ENCODE measurements at places on chromosomes 2 and 18.

GRCh38 chr2:229202646-229203045 is 68.4 kb downstream of the PID1 start:
- no peak for DNase-seq

DNA sequence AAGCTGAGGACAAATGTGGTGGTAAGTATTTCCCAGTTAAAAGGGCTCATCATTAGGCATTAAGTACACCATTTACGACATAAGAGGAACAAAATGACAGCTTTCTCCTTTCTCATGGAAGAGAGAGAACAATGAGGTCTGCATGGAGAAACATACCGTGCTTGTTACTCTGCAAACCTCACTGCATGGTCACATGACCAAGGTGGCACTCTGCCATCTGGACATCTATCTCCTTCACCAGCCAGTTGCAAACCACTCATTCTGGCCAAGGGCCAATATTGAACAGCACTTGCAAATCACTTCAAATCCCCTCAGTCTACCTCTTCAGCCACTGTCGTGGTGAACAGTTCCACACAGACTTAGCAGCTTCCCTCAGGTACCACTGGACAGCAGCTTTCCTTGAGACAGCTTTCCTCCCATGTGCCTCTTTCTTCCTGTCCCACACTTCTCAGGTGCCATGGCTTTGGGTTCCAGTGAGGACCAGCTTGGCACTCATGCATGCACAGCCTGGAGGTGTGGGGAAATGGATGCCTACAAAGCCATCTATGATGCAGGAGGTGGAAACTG is 29.5 kb upstream of the DPP4 start:
- no peak for DNase-seq

- DNase-seq, result no peak
These were observed 55.6 kb downstream of the BIN1 start for GRCh38 chr2:127051116-127052056.

DNA sequence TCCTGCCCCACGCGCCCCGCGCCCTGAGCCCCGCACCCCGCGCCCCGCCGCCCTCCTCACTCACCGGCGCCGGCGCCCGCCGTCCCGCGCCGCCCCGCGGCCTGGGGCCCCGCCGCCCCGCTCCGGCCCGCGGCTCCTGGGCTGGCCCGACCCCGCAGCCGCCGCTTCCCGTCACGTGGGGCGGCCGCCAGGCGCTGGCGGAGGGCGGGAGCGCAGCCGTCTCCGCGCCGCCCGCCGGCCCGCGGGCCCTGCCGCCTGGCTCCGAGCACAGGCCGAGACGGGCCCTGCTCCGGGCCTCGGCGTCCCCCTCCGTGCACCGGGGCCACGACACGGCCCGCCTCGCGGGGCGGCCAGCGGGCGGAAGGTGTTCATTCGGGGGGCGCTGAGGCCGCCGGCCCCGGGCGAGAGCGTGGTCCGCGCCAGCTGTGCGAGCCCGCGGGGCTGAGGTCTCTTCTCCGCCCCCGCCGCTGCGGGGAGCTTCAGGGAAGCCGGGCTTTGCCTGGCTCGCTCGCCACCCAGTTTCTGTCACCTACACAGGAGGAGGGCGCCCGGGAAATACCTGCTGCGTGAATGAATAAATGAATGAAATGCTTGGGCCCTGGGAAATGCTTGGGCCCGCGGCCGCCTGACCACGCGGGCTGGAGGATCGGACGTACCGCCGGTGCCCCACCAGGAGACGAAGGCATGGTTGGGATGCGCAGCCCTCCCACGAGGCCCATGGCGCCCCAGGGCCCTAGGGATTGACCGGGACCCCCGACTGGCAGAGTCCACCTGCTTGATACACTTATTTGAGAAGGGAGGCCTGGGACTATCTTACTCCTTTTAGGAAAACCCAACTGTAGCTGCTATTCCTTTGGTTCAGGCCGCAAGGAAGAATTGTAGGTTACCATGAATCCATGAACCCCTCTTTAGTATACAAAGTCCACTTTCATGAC is at the start of gene TGFBRAP1:
TSS of gene TGFBRAP1 (minus strand) at position 175 of the 935 bp plus-strand sequence. CDS start 21,434 bp downstream, outside the sequence.
- DNase-seq, result peak; percentile 20

DNA sequence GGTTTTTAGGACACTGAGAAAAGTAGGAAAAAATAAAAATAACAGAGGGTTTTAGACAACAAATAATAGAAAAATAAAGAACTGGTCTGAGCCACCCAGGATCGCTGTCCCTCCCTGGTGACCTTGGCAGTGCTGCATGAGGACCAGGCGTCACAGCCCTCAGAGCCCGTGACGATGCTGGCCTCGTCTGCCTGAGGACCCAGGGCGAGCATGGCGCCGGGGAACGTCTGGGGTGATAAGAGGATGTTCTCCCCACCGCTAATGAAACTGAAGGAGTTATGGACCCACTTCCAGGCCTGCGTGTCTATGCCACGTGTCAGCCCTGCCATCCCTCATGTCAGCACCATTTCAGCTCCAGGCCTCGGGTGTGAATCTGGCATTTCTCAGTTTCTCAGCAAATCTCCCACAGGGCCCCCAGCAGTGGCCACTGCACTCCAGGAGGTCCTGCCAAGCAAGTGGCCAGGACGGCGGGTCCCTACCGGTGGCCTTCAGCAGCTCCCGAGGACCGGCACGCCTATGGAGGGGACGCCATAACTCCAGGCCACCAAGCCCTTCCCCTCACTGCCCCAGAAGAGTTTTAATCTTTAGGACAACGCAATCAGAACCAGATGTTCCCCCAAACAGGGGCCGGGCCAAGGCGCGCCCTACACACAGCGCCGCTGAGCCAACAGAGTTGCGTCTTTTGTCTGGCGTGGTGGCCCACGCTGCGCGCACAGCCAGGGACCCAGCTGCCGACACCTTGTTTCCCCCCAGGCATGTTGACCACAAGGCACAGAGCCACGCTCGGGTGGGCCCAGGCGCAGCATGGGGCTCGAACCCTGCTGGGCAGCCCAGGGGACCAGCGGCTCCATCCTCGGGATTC is 179.7 kb downstream of the TWIST2 start:
- DNase-seq, result no peak

DNA sequence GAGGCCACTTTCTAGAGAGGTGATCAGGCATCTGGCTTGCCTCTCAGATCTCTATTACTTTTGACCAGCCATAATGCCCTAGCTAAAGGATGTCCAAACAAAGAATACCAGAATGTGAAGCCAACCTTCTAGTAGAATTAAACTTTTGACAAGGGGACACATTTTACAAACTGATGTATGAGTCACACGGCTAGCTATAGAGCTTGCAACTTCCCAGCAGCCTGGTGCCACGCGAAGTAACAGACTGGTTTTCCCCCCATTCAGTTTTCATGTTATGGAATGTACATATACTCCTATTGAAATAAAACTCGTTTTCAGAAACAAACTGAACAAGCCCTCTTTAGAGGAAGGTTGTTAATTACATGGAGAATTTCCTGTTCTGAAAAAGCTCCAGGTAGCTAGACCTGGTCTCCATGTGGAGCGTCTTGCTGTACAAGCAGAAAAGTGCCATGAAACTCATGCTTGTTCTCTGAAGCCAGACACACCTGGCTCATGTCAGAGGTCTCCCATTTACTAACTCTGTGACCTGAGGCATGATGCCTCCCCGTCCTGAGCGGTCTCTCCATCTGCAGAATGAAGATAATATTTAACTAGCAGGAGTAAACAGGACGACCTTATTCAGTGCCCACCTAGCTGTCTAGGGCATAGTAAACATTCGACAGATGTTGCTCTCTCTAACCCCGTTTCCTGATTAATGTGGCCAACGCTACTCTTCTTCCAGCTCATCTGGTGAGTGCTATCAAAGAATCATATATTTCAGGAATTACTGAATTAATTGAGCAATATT is 81.5 kb upstream of the MAP3K20 start:
- DNase-seq, result no peak

GRCh38 chr2:31109633-31110192 is 28.5 kb downstream of the GALNT14 start:
- no peak for DNase-seq

DNA sequence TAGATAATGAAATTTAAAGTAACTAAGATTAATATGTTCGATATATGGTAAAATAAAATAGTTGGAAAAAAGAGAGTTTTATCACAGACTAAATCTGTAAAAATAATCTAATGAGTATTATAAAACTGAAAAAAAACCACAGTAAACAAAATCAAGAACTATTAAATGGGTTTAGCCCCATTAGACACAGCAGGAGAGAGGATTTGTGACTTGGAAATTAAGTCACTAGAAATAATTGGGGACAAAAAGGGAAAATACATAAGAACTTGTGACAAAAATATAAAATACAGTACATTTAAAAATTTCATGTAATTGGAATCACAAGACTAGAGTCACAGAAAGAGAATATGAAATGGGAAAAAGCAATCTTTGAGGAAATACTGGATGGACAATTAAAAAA is 1114.6 kb upstream of the KLHL29 start:
- DNase-seq, result no peak

GRCh38 chr18:61992923-61993322 is 100.1 kb upstream of the RNF152 start:
- no peak for DNase-seq

DNA sequence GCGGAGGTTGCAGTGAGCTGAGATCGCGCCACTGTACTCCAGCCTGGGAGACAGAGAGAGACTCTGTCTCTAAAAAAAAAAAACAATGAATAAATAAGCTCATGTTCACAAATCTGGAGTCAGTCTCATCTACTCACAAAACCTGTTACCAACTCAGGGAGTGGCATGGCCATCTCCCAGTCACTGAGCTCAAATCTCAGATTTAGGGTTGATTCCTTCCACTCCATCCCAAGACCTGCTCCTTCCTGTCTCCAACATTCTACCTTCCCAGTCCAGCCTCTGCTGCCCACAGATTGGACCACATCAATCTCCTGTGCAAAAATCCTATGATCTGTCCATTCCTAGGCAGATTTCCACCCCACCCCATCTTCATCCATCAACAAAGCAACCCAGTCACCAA is 1.6 kb downstream of the STAT1 start:
- no peak for DNase-seq

GRCh38 chr18:51151568-51152511 is 45.6 kb downstream of the MEX3C start:
- DNase-seq, result peak; percentile 53

DNA sequence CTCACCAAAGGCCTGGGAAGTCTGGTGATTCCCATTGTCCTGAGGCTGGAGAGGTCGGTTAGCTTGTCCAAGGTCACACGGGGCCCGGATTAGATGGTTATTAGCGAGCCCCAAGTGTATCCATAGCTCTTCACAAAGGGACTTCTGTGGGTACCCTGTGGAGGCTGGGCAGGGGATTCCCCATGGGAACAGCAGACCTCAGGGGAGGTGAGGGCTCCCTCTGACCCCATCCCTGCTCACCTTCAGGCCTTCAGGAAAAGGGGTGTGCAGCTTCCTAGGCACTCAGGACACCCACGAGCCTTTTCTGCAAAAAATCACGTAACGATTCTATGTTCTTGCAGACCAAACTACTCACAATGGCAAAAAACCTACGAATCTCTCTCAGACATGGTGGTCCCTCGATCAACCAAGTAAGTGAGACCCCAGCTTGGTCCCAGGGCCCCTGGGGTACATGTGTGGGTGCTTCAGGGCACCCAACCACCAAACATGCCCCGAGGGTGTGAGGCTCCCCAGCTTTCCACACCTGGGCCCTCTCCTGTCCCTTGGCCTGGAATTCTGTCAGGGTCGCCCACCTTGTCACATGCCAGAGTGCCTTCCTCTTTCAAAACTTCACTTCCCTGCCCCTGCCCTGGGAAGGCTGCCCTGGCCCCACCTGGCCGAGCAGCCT is 40.3 kb downstream of the PDIA6 start:
- DNase-seq, result no peak

DNA sequence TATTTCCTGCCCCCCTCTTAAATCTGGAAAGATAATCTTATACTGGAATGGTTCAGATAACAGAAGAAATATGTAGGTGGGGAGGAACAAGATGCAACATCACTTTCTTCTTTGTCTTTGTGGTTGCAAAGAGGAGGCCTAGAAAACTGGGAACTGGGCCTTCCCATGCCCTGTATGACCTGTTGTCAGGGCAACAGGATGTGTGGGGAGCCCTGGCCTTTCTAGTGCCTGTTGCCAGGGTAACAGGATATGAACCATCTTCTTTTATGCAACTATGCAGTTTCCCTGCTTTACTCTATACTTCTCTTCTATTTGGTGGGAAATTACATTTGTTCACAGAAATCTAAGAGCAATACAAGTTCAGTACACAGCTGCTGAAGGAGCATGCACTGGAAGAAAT is 79.8 kb upstream of the PDE1A start:
- DNase-seq, result no peak

DNA sequence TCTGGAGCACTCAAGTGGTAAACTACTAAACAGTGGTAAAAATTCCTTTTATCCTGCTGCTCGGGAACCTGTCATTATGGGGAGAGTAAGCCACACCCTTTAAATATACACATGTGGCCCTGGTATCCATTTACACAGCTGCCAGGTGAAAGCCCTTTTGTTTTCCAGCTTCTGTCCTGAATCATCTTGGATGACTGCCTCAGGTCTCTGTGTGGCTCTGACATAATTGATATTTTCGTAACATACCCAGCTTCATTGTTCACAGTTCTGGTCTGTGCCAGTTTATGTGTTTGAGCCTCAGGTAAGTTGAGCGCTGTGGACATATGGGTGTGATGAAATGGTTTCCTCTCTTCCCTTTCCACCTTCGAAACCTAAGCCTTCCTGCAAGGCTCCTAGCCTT is 15.7 kb upstream of the TTC39C start:
- DNase-seq, result no peak

DNA sequence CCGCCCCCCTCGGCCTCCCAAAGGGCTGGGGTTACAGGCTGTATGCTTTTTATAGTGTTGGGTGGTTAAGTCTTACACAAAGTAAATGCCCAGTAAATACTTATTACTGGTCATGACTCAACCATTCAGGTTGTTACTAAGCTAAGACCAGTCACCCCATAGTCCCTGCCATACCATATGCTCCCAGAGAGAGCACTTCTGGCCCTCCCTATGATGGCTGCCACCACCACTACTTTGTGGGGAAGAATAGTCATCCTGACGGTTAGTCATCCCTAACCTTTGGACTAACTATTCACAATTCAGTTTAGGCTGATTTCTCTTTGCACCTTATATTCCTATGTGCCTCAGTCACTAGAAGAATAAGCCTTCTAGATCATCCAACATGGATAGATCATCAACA is 42.0 kb upstream of the MSH2 start:
- no peak for DNase-seq

DNA sequence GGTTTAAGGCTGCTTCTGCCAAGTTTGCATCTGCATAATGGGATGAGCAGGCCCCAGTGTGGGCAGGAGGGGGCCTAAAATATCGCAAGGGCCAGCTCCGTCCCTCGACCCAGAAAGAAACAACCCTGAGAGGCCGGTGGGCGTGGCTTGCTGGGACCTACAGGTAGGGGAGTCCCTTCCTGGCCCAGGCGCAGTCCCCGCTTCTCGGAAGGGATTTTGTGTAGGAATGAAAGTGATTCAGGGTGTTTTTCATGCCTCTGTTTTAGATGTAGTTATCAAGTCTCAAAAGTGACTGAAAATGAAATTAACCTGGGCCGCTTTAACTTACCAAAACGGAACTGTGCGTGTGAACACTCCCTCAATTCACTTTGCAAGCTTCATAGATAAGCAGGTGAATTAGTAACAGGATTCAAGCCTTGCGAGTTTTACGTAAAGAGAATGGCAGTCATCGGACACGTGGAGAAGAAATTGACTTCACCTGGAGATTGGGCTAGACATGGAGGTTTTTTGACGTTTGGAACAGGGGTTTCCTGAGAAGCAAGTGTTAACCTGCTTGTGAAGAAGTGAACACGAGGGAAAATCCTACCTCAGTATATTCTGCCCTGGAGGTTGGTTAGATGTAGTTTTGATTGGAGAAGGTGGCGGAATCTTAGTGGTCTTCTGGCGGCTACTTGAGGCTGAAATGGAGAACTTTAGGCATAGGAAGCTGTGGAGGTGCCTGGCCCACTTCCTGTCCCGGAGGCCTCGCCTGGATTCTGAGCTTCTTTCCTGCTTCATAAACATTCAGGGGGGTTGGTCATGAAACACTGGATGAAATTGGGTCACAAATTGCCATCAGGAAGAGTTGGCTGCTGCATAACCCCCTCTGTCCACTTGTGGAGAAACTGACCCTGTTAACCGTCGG is 1.7 kb downstream of the NCK2 start:
- peak; percentile 72 for DNase-seq

All from stimulated activated CD4-positive, alpha-beta T cell treated with anti-CD3 and anti-CD28 coated beads, Interleukin-1b, Interleukin-23, amount 100 ng/mL, for 24 hours (primary cell).